ENCODE measurements at places on chromosomes 4 and X. TPM values are rescaled to one million over a fixed set of nuclear protein-coding genes. Genes with fewer than 3 reads are reported as not detected.
A peak's percentile ranks its signal among the peaks of the same experiment; 100 is the strongest.

- DNase-seq, result no peak
Observed at GRCh38 chr4:171334549-171334948, 478.7 kb upstream of the GALNTL6 start.

- DNase-seq, result no peak
Observed at GRCh38 chrX:39734174-39734776, 363.5 kb downstream of the BCOR start.

DNA sequence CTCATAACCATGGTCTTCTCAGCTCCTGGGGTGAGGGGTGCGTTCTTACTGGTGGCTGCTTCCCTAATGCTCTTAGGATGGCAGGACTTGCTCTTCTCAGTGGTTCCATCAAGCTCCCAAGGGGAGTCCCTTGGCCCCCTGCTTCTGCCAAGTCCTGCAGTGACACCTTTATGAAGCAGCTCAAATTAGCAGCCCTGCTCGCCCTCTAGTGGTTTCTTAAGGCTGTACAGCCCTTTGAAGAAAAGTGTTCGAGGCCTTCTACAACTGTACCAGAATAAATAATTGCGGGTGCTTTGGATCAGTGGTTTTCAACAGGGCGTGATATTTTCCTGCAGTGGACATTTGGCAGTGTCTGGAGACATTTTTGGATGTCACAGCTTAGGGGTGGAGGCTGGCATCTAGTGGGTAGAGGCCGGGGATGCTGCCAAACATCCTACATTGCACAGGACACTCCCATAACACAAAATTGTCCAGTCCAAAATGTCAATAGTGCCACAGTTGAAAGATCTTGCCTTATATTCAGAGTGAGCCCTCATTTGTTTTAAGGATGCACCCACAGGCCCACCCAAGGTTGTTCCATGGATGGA is 204.7 kb upstream of the S100G start:
- DNase-seq, result no peak

DNA sequence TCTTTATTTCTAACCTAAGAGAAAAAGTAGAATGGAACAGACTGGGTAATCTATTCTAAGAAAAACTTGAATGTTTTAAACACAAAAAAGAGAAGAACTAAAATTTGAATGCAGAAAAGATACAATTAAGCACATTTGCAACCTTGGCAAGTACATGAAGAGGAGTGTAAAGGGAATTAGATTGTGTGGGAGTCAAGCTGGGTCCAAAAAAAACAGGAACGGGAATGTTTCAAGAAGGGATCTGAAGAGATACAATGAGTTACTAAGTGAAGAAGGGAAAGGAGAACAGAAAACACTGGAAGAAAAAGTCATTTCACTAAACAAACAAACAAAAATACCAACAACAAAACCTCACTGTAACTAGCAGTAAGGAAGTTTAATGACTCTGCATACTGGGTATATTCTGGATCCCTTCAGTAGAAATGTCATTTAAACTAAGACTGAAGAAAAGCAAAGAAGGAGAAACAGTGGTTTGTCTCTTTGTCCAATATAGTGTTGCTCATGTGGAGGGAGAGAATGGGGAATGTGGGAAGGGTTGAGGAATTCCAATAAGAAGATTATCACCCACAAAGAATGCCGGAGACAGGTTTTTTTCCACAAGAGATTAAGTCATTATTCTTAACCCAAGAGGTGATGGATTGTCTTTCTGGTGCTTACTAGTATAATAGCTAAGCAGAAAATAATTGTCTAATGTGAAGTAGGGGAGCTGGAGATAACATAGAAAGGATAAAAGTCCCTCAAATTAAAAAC is 50.4 kb upstream of the PTPN13 start:
- DNase-seq, result no peak

- no peak for DNase-seq
Observed at GRCh38 chrX:143853488-143853887, 30.4 kb upstream of the UBE2NL start.

- no peak for DNase-seq
Observed at GRCh38 chrX:46319750-46320149, 225.5 kb downstream of the ZNF674 start.

DNA sequence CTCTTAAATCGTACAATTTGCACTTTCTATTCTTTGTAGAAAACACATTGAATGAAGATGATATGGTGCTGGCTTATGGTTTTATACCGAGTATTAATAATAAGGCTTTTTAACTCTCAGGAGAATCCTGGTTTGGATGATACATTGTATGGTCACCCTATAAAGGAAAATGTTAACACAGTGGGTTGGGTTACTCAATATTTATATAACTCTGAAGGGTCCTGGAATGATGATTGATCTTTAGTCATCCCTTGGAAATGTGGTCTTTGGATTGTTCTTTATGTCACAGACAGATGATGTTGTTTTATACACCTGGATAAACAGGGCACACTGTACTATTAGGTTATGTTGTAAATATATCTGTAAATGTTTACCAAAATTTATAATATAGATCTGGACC is 496.2 kb upstream of the NDST4 start:
- no peak for DNase-seq

GRCh38 chrX:24682739-24683432 is 10.8 kb upstream of the POLA1 start:
- DNase-seq, result no peak

- no peak for DNase-seq
Observed at GRCh38 chrX:39653691-39654090, 444.1 kb downstream of the BCOR start.

- peak; percentile 60 for DNase-seq
Observed at GRCh38 chr4:7421356-7422150, 13.2 kb downstream of the PSAPL1 start.

- no peak for DNase-seq
Observed at GRCh38 chr4:38842994-38843393, 13.6 kb downstream of the TLR6 start.

DNA sequence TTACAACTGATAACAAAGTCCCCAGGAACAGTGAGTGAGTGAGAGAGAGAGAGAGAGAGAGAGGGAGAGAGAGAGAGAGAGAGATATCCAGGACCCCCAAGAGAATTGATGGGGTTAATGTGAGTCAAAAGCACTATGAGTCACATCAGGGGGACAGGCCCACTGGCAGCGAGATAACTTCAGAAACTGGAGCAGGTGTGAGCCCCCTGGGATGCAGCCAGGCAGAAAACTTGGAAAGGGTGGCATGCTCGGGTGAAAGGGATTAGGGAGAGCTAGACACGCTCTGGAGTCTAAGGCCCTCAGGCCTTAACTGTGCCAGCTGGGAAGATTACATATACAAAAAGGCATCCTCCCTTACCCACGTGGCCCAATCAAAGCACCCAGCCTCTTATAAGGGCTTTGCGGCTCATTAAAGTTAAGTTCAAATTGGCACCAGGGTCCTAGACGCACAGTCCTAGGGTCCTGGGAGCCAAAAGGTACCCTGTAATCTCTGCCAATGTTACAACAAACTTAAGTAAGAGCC is 841 bp downstream of the ACOT9 start:
- peak; percentile 70 for DNase-seq

- DNase-seq, result no peak
Observed at GRCh38 chr4:48337731-48338130, 3.6 kb upstream of the SLAIN2 start.

- no peak for DNase-seq
Observed at GRCh38 chr4:152564336-152564735, 28.4 kb upstream of the FBXW7 start.

DNA sequence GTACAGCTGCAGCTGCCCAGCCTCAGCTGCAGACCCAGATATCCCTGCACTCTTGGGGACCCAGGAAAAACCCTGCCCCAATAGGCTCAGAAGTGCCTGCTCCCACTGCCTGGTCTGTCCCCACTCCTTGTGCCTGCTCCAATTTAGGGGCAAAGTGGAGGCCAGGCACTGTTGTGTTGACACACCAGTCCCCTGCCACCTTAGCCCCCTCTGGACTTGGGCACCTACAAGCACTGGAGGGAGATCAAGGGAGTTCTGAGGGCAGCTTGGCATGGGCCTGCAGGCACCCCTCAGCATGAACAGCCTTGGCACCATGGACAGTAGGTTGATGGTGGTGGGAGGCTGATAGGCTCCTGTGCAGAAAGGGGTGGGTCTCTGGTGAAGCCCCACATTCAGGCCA is 2020.8 kb upstream of the ADGRL3 start:
- DNase-seq, result no peak

- DNase-seq, result no peak
Observed at GRCh38 chrX:150155436-150156035, 207.6 kb upstream of the MAMLD1 start.

- DNase-seq, result no peak
Observed at GRCh38 chrX:124475358-124475757, 129.0 kb downstream of the SH2D1A start.

GRCh38 chr4:52472444-52472843 is 186.7 kb downstream of the USP46 start:
- no peak for DNase-seq

DNA sequence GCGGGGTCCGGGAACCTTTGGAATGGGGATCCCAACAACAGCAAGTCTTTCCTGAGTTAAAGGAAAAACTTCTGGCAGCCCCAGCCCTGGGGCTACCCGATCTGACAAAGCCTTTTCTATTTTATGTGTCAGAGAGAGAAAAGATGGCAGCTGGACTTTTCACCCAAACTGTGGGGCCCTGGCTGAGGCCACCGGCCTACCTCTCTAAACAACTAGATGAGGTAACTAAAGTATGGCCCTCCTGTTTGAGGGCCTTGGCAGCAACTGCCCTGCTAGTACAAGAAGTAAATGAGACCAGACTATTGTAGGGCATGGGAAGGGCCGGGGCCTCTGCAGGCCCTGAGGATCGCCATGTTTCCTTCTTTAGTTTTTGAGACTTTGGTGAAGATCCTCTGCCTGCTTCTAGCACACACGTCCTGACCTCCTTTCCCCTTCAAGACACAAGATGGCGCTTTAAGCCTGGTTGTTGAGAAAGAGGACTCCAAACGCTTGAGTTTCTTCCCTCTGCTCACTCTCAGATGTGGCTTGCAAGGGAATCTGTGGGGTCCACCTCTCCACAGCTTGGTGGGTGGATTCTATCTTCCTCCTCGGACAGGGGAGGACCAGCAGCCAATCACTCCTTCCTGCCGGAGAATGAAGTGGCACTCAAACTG is 18.5 kb upstream of the DRD5 start:
- DNase-seq, result no peak

DNA sequence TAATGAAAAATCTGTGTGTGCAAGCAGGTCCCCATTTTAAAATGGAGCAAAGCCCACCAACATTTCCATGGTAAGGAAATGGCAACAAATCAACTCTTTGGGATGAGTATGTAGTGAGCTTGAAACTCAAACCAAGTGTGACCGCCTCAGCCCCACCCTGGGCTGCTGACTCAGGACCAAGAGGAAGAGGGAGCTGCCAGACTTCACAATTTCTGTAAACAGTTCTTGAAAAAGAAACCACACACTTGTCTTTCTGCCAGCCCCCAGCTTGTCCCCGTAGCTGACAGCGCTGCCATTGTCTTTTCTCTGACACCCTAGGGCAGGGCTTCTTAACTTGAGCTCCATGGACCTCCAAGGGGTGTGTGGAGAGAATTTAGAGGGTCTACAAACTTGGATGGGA is 10.3 kb downstream of the RTL5 start:
- DNase-seq, result no peak

DNA sequence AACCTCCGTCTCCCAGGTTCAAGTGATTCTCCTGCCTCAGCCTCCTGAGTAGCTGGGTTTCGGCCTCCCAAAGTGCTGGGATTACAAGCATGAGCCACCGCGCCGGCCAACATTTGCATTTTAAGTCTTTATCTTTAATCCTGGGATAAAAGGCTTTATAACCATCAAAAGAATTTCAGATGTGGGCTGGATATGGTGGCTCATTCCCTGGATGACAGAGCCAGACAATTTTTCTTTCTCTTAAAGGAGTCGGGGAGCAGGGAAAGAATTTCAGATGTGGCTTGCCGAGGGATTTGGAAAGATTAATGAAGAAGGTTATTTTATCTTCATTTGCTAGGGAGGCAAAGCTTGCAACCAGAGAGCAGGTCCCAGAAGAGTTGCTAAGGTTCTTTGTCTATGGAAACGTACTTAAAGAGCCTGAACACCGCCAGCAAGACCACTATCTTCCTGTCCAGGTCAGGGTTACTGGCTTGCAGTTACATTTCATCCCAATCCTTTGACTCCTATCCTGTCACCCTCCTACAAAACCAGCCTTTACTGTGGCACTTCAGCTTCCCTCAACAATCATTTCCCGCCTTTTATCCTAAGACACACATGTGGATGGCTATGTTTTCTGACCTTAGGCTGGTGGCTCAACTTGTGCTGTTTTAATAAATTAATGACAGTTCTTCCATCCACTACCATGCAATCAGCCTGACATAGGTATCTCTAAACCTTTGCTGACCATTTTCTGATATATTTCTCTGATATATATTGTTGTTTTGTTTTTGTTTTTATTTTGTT is 3.9 kb upstream of the KLHL8 start:
- no peak for DNase-seq

GRCh38 chr4:38769441-38769840 is 13.3 kb downstream of the TLR10 start:
- no peak for DNase-seq

DNA sequence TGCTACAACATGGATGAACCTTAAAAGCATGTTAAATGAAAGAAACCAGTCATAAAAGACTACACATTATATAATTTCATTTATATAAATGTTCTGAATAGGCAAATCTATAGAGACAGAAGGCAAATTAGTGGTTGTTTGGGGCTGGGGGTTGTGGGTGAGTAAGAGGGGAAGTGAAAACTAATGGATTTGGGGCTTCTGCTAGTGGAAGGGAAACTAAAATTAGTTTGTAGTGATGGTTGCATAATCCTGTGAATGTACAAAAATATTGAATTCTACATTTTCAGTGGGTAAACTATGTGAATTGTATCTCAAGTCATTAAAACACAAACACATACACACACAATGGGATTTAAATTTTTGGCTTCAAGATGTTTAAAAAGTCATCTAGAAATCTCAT is 25.4 kb upstream of the LIMCH1 start:
- no peak for DNase-seq

GRCh38 chr4:37994569-37994968 is 34.4 kb downstream of the PTTG2 start:
- no peak for DNase-seq

GRCh38 chr4:55256787-55257186 is 89.3 kb upstream of the SRD5A3 start:
- no peak for DNase-seq

The ERCC6L gene
- not detected for total RNA-seq

The FAM199X gene
- total RNA-seq, result 10.4 TPM

The BMX gene
- total RNA-seq, result 1.3 TPM

The USP17L10 gene
- not detected for total RNA-seq

The GABRE gene
- total RNA-seq, result 13.5 TPM

The GRPR gene
- total RNA-seq, result 1.7 TPM

The CCNA2 gene
- not detected for total RNA-seq

The CPZ gene
- 3.5 TPM for total RNA-seq

The ATP1B4 gene
- not detected for total RNA-seq

The EGF gene
- total RNA-seq, result not detected

The HPGDS gene
- not detected for total RNA-seq

The RRAGB gene
- 9.9 TPM for total RNA-seq

The ADH5 gene
- 93.4 TPM for total RNA-seq
